ENCODE measurements at places on chromosomes 6 and 20.

DNA sequence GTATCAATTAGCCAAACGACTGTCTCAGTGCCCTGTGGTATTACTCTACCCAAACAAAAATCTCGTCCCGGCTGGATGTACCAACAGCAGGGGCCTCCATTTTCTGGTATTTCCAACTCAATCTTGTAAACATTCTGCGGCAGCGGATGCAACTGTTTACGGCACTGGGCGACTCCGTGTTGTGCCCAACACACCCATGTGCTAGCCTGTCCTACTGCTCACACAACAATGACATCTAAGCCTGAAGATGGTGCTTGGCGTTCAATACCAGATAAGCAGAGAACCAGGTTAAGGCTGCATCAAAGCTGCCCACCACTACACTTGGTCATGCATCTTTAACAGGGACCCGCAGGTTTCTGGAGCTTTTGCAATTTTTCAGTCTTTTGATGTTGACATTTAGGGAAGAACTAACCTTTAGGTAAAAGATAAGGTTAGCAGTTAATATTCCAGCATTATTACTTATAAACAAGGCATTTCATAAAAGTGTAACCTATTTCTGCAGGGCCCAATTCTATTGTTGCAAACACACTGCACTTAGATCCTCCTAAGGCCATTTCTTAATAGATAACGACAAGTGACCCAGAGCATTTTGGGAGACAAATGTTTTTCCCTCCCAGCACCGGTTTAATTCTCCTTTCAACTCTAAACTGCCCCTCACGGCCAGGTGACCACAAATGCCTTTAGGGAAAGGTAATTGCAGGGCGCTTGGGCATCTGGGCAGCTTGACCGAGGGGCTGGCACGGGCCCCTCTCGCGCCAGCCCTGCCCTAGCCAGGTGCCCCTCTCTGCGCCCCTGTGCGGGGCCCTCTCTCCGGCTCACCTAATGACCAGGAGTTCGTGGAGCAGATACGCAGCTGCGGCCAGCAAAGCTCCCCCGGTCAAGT, 945 bp downstream of the FAXC start:
- DNase-seq: no peak

DNA sequence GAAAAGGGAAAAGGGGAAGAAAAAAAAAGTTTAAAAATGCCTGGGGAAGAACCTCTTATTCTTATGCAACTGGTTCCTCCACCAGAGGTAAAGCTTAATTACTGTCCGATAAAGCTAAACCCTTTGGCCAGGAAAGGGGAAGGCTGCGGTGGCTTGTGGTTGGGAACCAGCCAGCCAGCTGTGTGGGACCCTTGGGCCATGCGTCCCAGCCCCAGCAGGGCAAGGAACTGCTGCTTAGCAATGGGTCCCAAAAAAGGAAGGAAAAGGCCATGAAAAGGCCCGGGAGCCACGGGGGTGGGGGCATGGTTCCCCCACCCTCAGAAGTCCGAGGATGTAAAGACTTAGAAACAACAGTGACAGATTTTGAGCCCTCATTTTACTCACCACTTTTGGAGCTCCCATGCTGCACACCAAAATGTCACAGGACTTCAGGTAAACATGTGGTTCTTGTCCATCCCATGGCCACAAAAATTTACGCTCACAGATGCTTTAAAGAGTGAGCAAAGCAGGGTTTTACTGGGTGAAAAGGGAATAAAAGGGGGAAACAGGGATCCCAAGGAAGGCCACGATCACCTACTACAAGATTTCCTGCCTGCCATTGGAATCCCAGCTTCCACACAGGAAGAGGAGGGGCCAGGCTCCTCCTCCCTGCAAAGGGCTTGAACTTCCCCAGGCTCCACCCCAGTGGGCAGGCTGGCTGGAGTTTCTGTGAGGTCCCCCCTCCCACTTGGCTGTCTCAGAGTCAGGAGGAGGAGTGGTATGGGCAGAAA, 1234.7 kb upstream of the GJE1 start:
- DNase-seq: no peak

DNA sequence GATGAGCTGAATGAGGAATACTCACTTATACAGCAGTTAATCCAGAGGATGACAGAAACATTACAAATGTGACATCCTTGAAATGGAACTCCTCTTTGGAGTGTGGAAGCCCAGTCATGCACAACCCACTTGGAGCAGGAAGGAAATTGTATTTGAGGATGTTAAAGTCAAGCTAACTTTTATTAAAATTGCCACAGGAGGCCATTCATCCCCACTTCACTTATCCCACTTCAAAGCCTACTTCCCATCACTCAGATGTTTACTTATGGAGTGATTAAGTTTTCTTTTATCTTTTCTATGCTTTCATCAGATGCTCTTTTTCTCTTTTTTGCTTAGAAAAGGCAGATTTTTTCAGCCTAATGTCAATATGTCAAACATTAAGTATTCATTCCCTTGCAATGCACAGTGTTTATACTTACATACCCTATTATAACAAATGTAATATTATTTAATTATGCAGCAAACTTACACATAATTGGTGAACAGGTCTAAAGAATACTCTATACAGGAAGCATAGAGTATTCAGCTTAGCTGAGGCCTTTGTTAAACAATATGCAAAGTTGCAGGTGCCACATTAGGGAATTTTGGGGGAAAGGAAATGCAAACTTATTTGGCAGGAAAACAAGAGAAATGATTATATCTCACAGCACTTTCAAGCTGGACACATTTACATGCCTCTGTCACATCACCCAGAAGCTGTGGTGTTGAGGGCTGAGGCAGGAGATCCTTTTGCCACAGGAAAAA, 148.9 kb downstream of the KHDC1L start:
- no peak for DNase-seq

- DNase-seq: no peak
These were observed 657 bp downstream of the NT5DC1 start for GRCh38 chr6:116101302-116101718.

- DNase-seq: peak; percentile 89
These were observed at the start of gene FAM50B for GRCh38 chr6:3848925-3849605. Gene FAM50B, plus strand, starts transcription at chr6:3849373. Its CDS starts 439 bp downstream, at chr6:3849812.

DNA sequence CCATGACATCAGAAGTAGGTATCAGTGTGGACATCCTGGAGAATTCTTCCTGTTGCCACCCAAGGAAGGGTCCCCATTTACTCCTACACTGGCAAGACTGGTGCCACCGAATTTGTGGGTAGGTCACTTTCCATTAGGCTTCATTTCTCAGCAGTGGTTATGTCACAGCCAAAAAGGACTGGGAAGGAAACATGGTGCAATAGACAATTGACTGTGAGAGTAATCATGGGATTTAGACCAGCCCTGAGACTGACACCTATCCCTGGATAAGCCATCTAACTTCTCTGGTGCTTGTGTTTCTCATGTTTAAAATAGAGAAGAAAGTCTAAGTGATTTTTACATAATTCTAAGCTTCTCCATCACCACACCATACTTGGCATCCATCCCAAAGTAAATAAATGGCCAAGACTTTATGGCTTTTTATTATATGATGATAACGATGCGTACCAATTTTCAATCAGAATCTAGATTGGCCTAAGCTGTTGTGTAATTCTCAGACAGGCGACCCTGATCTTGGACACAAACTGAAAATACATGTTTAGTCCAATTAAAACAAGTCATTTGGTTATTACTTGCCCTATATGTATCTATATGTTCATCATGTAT, 10.2 kb downstream of the SMPDL3A start:
- no peak for DNase-seq

DNA sequence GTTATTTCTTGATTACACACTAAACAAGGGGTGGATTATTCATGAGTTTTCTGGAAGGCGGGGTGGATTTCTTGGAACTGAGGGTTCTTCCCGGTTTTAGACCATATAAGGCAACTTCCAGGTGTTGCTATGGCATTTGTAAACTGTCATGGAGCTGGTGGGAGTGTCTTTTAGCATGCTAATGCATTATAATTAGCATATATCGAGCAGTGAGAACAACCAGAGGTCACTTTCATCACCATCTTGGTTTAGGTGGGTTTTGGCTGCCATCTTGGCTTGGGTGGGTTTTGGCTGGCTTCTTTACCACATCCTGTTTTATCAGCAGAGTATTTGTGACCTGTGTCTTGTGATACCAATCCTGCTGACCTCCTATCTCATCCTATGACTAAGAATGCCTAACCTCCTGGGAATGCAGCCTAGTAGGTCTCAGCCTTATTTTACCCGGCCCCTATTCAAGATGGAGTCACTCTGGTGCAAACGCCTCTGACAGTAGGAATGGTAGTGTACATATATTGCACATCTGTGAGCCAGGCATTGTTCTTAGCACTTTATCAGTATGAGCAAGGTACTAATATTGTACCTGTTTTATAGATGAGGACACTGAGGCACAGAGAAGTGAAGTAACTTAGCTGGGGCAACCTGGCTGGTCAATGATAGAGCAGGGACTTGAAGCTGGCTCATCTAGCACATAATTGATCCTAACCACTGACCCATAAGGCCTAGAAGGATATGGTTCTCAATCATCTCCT, 203.7 kb downstream of the NFATC2 start:
- DNase-seq: no peak

GRCh38 chr6:11043961-11044711, at the start of gene ELOVL2:
Gene ELOVL2, minus strand, starts transcription at chr6:11044305. Its CDS starts 75 bp downstream, at chr6:11044230.
- DNase-seq: peak; percentile 29

DNA sequence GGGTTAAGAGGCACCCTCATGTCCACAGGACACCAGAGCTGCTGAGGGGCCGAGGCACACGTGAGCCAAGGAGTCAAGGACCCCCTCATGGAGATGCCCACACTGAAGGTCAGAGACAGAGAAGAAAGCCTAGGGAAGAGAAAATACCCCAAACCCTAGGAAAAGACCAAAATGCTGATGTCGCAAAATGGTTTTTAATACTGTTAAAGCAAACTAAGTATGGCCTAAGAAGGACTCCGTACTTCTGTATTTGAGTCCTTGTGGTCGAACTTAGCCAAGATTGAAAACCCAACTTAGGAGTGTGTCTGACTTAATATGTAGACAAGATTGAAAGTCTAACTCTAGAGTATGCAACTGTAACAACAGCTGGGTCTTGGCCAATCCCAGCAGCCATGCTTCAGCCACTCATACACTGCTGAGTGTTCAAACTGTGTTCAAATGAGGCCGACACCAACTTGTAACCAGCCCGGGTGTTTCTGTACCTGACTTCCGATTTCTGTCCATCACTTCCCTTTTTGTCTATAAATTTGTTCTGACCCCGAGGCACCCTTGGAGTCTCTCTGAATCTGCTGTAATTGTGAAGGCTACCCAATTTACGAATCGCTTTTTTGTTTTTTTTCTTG, 92.6 kb upstream of the AGPAT4 start:
- DNase-seq: no peak

DNA sequence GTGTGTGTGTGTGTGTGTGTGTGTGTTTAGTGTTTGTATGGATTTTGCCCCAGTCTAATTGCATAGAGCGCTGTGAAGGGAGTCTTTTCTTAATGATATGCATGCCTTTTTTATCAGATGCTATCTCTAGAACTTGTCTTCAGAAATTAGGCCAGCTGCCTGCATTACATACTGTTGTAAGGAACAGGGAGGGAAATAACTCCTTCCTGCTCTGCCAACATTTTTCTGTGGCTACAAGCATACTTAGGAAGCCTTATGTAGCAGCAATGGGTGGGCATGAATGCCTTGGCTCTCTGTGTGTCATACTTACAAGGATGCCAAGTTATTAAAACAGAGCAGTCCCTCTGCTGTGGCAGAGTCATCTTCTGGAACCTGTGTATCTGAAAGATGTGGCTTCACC, 8.0 kb upstream of the COL21A1 start:
- DNase-seq: no peak

DNA sequence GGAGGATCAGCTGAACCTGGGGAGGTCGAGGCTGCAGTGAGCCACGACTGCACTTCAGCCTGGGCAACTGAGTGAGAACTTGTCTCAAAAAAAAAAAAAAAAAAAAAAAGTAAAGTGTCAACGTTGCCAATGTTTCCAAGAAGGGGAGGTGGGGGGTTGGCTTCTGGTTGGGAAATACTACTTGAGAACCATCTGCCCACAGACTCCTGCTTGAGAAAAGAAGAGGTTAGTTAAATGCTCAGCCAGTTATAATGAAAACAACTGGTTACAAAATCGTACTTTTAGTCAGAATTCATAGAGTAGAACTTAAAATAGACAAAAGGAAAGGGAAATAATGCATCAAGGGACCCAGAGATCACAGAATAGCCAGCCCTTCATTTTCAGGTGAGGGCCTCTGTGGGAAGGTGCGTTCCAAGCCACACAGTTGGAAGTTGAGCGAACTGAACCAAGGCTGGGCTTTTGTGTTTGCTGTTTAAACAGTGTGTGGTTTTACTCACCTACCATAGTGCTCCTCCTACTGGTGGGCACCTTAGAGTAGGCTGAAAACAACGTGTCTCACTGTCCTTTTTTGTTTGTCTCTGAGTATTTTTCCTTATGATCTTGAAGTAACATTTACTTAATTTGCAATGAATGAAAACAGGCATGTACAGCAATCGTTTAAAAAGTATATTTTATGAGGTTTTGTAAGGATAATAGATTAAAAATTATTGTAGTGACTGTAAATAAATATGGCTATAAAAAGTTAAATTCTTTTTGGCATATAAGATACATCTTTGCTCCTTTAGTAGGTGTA, 200.7 kb downstream of the BCAS1 start:
- DNase-seq: no peak

- DNase-seq: no peak
These were observed 268.4 kb upstream of the IRAK1BP1 start for GRCh38 chr6:78598966-78599365.

GRCh38 chr6:31815025-31815838, at the start of the genes HSPA1A and HSPA1L:
Gene HSPA1A, plus strand, starts transcription at chr6:31815543. Its CDS starts 214 bp downstream, at chr6:31815757.
Gene HSPA1L, minus strand, starts transcription at chr6:31815283. Its CDS starts 3,311 bp downstream, at chr6:31811972.
- peak; percentile 95 for DNase-seq

- DNase-seq: no peak
These were observed 10.0 kb downstream of the HBS1L start for GRCh38 chr6:135044639-135045038.

DNA sequence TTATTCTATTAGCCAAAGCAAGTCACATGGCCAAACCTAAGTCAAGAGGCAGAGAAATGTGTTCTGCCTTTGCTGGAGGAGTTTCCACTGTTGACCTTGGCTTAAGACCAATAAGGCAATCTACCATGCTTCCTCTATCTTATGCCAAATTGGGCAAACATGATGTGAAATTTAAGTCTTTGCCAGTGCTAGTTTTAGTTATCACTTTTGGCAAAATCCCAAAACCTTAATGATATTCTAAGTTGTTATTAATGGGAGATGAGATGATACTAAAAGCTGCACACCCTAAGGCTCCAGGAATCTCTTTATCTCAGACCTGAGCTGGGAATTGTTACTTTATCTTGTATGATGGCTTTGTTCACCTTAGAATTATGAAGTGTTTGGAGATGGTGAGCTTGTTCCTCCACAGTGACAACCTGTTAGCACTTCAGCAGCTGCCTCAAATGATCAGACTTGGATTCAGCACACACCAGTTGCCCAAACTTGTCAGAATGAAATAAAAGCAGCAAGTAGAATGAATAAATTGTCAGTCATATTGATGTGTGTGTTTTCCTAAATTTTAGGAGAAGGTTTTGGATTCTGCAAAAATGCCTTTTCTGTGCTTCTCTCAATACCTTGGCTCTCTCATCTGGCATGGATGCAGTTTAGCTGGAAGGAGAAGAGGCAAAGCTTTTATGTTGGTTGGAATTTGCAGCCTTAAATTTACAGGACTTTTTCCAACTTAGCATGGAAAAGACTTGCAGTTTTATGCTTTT, 49.3 kb downstream of the RIN2 start:
- no peak for DNase-seq
